ENCODE measurements at places on chromosomes 3 and 15.

DNA sequence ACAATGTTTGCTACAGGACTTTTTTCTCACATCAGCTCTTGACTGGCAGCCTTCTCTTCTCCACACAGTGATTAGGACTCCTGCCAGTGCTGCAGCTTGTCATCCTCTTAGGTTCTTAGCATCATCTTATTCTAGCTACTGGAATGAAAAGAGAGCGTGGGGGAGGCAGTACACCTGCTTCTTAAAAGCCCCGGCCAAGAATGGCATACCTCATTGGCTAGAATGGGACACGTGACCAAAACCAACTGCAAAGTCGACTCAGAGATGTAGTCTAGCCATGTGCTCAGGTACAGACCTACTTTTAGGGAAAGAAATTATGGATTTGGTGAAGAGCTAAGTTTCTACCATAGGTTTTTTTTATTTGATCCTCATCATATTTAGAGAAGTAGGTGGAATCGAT is 44.1 kb downstream of the RARB start:
- DNase-seq = peak; percentile 19

GRCh38 chr3:24229468-24230221 is 265.0 kb downstream of the THRB start:
- peak; percentile 6 for DNase-seq

DNA sequence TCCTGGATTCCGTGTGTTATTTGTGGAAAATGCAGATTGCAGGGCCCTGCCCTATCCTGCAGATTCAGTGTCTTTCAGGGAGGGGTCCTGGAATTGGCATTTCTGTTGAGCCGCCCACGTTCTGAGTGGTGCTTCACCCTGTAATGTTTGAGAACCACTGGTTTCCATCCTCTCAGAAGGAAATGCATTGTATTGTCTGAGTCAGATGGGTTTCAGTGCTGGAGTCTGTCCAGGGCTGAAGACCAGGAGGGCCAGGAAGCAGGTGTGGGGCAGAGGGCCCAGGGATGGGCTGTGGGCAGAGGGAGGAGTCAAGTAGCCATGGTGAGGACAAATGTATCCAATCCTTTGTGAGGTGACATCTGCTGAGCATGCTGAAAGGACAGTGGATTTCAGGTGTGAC is 123.8 kb downstream of the SV2B start:
- DNase-seq = no peak

DNA sequence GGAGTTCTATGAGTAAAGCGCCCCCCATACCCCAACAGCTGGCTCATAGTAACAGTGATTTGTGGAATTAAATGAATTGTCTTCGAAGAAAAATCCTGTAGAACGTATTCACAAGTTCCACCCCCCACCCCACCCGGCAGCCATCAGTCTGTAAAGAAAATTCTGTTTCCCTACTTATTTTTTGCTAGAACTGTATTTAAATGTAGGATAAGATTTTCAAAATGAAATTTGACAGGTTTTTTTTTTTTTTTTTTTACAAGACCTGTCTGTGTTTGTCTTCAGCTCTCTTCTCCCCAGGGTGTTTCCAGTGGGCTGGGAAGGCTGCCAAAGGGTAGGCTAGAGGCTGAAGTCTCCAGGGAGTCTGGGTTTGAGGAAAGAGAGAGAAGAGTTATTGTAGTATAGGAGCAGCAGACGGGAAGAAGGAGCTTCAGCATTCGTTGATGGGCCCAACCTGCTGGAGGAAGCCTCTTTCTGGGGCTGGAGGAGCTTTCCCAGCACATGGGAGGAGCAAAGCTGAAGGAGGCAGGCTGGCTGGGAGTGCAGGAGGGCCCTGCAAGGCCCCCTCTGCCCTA is 130.6 kb upstream of the SEMA6D start:
- no peak for DNase-seq

GRCh38 chr3:128294999-128295468 is 141.8 kb downstream of the EEFSEC start:
- no peak for DNase-seq

- DNase-seq = no peak
Observed at GRCh38 chr15:96324940-96325540, 5.5 kb upstream of the NR2F2 start.

- DNase-seq = no peak
Observed at GRCh38 chr3:58416191-58416590, 17.4 kb downstream of the PDHB start.

- no peak for DNase-seq
Observed at GRCh38 chr15:99009741-99010330, 2.2 kb upstream of the PGPEP1L start.

GRCh38 chr3:169215461-169216352 is 447.8 kb downstream of the MECOM start:
- no peak for DNase-seq

DNA sequence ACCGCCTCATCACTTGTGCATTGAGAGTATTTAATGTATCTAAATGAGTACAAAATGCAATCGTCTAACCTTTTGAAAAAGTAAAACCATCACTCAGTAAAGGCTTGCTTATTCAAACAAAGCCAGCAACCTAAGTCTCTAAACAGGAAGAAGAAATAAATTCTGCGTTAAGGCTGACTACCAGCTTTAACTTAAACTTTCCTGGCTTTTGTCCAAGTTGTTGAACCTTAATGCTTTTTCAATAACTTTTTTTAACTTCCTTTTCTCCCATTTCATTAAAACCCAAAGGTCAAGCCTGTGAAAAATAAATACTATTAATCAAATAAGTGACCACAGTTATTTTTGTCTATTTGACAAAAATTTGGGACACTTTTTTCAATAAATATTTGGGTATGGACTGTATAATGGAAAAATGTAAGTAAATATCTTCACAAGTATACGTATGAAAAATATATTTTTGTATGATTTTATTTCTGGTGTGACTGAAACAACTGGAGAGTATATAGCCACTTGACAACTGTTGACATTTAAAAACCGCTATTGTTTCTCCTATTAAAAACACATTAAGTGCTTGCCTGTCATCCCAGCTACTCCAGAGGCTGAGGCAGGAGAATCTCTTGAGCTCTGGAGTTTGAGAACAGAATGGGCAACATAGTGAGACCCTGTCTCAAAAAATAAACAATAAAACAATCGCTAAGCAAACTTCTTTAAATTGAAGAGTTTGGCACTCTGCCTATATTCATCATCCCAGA is 2.9 kb downstream of the KLHL24 start:
- DNase-seq = no peak

GRCh38 chr15:75126864-75127580 is 74.7 kb upstream of the C15orf39 start:
- no peak for DNase-seq

DNA sequence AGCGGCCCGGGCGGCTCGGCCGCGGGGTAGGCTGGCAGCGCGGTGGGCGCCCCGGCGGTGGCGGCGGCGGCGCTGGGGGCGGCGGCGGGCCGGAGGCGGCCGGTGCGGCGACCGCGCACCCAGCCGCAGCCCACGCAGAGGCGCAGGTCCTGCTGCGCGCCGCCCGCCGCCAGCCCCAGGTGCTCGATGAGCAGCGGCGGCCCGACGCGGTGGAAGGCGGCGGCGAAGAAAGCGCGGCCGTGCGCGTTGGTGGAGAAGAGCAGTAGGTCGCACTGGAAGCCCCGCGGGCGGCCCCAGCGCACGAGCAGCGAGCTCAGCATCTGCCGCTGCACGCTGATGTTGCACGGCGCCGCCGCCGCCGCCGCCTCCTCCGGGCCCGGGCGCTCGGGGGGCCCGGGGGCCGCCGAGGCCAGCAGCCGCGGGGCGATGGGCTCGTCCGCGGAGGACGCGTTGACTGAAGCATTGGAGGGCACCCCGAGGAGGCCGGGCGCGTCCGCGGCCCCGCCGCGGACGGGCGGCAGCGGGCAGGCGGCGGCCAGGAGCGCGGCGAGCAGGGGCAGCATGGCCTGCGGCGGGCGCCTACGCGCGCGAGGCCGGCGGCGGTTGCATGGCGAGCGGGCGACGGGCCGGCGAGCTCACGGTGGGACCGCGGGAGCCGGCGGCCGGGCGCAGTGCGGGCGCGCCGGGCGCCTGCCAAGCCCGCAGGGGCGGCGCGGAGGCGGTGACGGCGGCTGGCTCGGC is 452 bp downstream of the TMEM158 start:
- DNase-seq = peak; percentile 39

GRCh38 chr15:45150481-45150880 is 20.7 kb downstream of the DUOX1 start:
- no peak for DNase-seq

All from GM12865 (cell line).